B cell (primary cell): ENCODE measurements at places on chromosomes 3 and 15.
A peak's percentile ranks its signal among the peaks of the same experiment; 100 is the strongest.

DNA sequence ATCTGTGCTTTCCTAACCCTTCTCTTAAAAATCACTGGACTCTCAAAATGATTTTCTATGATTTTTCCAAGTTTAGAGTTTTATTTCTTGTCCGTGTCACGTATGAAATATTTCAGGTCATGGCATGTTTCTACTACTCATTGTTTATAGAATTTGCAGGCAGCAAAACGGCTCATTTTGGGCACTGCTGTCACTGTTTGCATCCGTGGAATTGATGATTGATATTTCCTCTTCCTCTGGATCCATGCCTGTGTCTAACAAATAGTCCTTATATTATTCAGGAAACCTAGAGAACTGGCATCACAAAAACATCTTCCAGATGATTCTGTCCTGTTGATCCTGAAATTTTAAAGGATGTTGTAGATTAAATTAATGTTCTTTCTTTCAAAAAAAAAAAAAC, 47.6 kb downstream of the LARS2 start:
- no peak for DNase-seq

GRCh38 chr15:80031841-80032240, 27.6 kb upstream of the ZFAND6 start:
- no peak for DNase-seq

DNA sequence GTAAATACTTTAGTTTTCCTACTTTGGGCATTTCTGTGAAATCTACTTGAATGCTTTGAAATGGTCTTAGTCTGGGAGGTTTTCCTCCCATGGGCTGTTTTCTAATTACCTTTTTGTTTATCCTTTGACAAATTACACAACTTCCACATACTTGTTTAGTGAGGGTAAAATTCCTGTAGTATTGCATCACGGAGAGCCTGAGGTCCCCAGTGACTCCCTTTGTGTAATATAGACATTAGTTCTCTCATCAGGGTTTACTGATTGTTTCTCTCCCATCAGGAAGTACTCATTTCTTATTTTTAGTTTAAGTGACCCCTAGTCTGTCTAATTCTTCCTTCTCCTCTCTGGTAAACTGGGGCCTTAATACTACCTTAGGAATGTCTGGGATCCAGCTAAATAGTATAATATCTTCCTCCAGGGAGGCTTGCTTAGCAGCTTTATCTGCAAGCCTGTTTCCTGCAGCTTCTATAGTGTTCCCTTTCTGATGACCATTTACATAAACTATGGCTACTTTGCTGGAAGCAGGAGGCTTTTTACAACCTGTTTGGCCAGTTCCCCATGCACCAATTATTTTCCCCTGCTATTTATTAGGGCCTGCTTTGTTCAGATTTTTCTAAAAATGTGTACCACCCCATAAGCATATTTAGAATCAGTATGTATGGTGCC, 87.2 kb upstream of the XCR1 start:
- no peak for DNase-seq

DNA sequence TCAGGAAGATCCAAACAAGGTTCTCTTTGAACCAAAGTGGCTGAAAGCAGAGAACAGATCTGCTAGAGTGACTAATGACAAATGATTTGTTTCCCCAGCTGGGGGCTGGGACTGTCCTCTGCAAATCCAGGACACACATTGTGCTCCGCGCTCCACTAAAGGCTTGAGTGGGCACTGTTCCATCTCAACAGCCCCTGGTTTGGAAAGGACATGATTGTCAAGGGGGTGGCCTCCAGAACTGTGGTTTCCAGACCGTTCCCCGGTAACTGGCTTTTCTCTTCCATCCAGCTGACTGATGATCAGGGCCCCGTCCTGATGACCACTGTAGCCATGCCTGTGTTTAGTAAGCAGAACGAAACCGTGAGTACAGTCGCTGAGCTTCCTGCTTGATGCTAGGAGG, 91.0 kb downstream of the LRTM1 start:
- DNase-seq, result no peak

GRCh38 chr3:14154276-14154675, 24.1 kb downstream of the XPC start:
- no peak for DNase-seq

- DNase-seq, result no peak
Observed at GRCh38 chr3:195182470-195182795, 88.5 kb downstream of the XXYLT1 start.

GRCh38 chr3:154304116-154304786, 20.0 kb downstream of the DHX36 start:
- DNase-seq, result no peak

DNA sequence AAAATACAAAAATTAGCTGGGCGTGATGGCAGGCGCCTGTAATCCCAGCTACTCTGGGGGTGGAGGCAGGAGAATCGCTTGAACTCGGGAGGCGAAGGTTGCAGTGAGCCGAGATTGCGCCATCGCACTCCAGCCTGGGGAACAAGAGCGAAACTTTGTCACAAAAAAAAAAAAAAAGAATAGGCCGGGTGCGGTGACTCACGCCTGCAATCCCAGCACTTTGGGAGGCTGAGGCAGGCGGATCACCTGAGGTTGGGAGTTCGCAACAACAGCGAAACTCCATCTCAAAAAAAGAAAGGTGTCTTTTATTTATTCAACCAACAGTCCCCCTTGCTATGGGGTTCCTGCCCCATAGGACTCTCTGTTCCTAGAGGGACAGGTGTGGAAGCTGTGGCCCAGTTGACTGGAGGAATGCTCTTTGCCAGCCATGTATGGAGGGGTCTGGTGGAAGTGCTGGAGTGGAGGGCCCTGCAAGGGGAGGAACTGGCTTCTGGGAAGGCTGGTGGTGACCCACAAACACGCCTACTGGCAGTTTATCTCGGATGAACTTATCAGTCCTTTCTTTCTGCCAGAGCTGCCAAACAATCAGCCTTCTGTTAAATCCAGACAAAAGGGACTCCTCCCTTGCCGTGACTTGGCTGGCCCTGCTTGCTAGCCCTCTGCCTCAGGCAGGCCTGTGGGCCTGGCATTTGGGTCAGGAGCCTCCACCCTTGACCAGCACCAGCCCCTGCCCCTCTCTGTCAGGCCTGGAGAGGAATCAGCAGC, 4.6 kb upstream of the DAG1 start:
- DNase-seq, result no peak

- DNase-seq, result no peak
Observed at GRCh38 chr15:90294159-90294558, 28.7 kb downstream of the NGRN start.

DNA sequence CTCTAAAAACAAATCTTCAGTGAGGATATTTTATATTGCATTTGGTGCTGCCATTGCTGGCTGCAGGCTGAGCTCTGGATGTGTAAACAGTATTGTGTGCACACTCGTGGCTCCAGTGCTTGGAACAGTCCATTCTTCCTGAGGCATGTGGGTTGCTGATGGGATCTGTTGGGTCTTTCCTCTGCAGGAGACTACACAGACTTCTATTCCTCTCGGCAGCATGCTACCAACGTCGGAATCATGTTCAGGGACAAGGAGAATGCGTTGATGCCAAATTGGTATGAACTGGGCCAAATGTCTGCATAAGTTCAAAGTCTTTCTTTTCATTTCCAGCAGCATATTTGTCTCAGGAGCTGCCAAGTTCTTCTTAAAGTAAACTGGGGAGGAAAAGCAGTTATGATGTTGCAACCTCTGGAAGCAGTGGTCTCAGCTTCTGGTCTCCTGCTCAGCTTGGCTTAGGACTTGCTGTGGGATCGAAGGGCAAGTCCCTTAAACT, 9.3 kb downstream of the FAH start:
- no peak for DNase-seq

- DNase-seq, result no peak
Observed at GRCh38 chr15:40992241-40992741, 39.0 kb downstream of the CHAC1 start.

DNA sequence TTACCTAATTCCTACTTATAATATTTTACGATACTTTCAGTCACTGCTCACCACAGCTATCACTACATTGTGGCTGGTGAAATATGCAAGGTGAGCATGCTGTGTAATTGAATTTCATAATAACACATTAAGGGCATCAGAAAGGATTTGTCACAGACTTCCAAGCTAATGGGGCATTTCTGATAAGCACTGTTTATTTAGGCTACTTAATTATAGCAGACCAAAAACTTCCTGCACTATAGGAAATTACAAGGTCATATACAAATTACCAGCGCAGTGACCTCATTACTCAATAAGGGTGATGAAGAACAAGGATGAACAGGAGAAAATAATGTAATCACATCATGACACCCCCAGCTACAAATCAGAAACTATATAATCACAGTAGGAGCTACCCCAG, 88.6 kb upstream of the FAM3D start:
- no peak for DNase-seq

GRCh38 chr3:6640907-6641306, 220.0 kb upstream of the GRM7 start:
- DNase-seq, result no peak

- DNase-seq, result no peak
Observed at GRCh38 chr3:157420606-157421130, 16.0 kb upstream of the PTX3 start.

- DNase-seq, result no peak
Observed at GRCh38 chr15:99086327-99086667, 18.6 kb upstream of the SYNM start.

GRCh38 chr3:197682713-197683112, 54.0 kb downstream of the RUBCN start:
- no peak for DNase-seq

DNA sequence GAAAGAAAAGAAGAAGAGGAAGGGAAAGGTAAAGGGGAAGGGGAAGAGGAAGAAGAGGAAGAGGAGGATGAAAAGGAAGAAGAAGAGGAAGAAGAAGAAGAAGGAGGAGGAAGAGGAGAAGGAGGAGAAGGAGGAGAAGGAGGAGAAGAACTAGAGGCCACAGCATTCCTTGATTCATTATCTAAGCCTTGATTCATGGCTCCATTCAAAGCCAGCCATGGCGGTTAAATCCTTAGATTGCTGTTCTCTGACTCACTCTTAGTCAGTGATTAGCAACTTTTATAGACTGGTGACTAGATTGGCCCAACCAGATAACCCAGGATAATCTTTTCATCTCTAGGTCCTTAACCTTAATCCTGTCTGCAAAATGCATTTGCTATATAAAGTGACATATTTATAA, 47.6 kb downstream of the OSTN start:
- DNase-seq, result no peak

DNA sequence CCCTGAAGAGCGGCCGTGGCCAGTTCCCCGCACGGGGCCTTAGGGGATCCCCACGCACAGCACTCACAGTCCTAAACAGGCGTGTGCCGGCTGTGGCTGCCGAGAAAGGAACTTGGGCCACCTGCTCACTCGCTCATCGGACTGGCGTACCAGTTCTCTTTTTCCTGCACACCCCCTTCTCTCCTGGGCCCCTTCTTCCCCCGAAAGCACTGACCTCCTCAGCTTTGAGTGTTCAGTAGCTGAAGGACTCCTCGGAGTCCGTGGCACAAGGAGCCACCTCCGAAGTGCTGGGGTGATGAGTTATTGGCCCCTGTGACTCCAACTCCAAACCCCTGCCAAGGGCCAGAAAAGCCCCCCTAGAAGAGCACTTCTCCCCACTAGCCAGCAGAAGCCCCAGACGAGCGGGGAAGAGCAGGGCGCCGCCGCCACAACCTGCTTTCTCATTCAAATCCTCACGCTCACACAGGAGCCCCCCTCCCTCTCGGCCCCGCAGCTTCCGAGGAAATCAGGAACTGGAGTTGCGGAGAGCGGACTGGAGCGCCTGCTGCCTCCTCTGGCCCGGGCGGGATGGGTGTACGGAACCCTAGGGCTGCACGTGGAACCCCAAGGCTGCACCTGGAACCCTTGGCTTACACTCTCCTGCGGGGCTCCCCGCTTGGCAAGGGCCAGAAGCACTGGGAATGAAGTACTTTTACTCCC, at the start of gene PLCH1:
Gene PLCH1 (minus strand): TSS at position 446 of the 699 bp plus-strand sequence. CDS start 40,847 bp downstream, outside the sequence.
- peak; percentile 70 for DNase-seq

DNA sequence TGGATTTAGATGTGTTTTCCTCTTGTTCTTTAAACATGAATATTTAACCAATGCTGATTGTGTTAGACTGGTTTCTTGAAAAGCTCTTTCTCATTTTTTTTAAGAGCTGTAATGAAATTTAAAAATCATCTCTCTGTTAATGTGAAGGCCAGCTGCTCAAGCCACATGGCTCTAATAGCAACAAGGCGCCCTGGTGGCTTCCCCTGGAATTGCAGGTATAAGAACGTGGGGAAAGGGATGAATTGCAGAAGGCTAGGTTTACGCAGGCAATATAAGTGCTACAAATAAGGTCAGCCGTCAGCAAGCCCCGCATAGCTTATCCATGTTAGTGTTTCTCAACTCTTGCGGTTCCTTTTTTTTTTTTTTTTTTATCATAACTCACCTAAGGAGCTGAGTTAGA, 108.5 kb downstream of the SAMMSON start:
- DNase-seq, result no peak

DNA sequence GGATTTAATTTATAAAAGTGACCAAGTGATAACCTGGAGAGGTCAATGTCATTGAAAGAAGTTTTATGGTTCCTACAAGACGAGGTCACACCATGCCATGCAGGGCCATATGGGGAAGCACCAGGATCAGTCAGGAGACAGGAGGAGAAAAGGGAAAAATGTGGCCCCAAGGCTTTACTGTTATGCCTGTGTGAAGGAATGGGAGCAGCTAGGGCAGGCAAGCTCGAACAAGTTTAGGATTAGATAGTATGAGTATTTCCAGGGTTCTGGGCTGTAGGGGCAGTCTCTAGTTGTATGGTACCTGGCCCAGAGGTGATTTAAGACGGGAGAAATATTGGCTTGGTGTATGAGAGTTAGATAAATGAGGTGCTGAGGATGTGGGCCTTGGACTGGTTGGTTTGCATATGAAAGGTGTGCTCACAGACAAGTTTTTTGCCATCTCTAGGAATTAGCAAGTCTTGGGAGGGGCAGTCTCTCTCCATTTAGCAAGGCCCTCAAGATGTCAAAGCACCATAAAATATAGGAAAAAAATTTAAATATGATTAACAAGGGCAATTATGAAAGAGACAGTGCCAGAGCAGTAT, 36.3 kb upstream of the DCLK3 start:
- DNase-seq, result no peak

DNA sequence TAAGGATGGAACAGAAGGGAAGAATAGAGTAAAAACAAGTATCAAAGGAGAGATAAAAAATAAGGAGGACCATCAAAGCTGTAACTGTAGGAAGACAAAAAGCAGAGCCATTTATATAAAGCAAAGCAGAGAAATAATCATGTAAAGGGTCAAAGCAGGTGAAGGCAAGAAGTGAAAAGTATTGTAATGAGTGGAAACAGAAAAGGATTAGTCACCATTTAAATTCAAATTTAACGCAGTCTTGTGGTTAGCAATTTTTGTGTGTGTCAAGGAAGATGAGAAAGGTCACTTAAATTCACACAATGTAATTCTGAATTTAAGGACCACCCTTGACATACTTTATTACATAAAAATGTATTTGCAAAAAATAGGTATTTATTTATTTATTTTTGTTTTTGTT, 567.8 kb downstream of the ROBO1 start:
- DNase-seq, result no peak

- no peak for DNase-seq
Observed at GRCh38 chr3:172513488-172513887, 9.7 kb downstream of the TNFSF10 start.

DNA sequence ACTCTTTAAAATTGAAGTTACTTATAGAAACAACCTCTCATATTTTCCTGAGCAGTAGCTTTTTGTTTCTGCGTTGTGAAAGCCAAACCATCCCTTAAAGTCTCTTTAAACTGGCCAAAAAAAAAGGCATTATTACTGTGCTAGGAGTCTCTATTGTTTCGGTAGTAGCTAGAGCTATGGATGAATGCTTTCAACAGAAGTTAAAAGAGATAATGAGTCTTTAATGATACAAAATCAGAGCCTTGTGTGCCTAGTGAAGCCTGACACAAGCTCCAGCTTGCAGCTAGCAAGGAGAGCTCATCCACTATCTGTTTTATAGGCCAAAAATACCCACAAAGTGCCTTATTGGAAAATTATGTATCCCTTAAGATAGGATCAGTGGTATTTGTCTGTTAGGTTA, 360.4 kb upstream of the CDIN1 start:
- DNase-seq, result no peak

GRCh38 chr3:122975163-122975923, 52.2 kb downstream of the SEMA5B start:
- no peak for DNase-seq
